ENCODE measurements at places on chromosomes 2 and 18.

GRCh38 chr2:182920631-182921056 is 54.2 kb upstream of the FRZB start:
- DNase-seq: no peak

DNA sequence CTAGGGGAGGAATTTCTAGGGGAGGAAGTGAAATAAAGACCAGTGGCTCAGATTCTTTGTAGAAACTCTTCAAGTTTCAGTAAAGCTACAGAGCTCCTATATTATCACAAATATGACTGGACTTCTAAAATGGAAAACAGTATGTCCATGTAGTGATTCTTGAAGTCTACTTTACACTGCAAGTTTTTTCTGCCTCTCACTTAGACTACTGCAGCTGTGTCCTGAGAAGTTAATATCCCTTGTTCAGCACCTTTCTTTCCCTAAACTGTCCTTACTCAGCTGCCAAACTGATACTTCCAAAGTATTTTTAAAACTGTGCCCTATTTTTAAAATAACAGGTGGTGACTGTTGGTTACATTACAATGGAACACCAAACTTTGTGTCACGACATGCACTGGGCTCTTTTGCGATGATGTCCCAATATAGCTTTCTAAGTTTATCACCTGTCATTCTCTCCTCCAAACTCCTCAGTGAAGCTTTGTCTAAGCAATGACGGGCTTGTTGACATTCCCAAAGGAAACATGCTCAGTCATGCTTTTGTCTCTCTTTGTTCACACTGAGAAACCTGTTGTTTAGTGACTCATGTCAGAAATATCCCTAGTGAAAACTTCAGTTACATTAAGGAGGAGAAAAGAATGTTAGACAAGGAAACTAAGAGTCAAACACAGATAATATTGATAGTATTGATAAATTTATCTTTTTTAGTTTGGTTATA is 341.1 kb downstream of the ARL6IP6 start:
- no peak for DNase-seq

DNA sequence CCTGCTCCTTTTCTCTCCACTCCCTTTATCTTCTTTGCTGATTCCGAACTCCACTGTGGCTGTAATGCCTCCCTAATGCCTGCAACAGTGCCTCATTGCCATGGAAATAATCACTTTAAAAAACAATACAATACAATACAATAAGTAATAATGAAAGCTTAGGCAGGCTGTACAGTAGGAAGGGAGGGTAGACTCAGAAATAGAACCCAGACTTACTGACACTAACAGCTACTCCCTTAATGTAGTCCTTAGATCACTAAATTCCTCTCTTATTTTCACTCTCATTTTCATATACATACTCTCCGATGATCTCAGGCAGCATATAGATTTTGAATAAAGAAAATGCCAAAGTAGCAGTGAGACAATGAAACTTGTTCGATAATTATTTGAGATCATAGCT is 70.2 kb downstream of the DLGAP1 start:
- DNase-seq: no peak

DNA sequence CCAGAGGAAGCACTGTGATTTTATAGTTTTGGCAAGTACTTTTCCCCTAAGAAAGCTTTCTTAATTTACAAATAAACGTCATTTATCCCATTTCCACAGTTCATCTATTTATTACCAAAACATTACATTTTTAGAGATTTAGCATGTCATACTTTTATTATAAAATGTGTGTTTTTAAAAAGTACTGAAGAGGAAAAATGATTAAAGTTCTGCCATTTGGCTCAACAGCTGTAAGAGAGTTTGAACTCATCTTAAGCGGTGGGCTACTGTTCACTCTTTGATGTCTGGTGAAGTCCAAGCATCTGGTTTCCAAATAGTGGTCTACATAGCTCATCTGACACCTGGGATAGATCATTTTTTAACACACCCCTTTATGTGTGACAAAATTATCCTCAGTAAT is 51.3 kb upstream of the TANC1 start:
- DNase-seq: no peak

DNA sequence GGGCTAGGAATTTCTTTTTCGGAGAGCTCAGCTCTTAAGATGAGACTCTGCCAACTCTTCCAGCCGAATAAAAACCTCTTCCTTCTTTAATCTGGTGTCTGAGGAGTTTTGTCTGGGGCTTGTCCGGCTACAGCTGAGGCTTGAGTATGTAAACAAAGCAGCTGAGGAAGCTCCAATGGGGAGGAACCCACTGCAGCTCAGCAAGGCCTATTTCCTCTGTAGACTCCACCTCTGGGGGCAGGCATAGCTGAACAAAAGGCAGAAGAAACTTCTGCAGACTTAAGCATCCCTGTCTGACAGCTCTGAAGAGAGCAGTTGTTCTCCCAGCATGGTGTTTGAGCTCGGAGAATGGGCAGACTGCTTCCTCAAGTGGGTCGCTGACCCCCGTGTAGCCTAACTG is 838.7 kb downstream of the CCDC85A start:
- DNase-seq: no peak

- no peak for DNase-seq
These were observed 73.7 kb upstream of the ETAA1 start for GRCh38 chr2:67323209-67323991.

- DNase-seq: no peak
These were observed 333.9 kb upstream of the PIK3C3 start for GRCh38 chr18:41621177-41621576.

DNA sequence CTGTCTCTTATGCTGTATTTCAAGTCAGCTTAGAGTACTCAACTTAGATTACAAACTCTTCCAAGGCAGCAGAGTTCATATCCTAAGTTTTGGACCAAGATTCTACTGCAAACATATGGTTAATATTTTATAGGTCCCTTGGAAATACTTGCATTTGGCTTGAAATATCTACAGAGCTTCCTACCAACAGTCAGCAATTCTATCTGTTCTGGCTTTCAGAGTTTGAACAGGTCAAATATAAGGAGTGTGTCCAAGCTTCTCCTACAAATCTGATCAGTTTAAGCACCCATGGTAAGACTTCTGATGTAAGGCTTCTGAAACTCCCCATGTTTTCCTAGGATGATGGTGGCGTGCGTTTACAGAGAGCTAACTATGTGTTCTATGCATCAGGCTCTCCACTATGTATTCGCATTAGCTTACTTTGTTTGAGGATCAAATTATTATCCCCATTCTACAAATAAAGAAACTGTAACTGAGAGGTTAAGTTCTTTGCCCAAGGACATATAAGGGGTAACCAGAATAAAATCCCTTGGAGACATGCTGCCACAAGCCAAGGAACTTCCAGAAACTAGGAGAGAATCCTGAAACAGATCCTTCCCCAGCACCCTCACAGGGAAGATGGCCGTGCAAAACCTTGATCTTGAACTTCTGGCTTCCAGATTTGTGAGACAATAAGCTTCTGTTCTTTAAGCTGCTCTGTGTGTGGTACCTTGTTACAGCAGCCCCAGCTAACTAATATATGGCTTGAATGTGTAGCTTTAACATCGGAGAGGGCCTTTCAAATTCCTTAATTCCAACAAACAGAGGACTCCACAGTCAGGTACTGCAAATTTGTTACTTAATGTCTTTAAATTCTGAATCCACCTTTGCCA is 55.1 kb downstream of the ATP8B1 start:
- no peak for DNase-seq

All from activated effector memory CD4-positive, alpha-beta T cell treated with Interleukin-2 at 50 U/mL for 16 hours (primary cell).